ENCODE measurements at places on chromosomes 6 and 20.
A peak's percentile ranks its signal among the peaks of the same experiment; 100 is the strongest.

- no peak for DNase-seq
Observed at GRCh38 chr20:20343932-20344331, 24.0 kb upstream of the INSM1 start.

GRCh38 chr20:39298571-39299506, 336.7 kb downstream of the DHX35 start:
- DNase-seq = no peak

DNA sequence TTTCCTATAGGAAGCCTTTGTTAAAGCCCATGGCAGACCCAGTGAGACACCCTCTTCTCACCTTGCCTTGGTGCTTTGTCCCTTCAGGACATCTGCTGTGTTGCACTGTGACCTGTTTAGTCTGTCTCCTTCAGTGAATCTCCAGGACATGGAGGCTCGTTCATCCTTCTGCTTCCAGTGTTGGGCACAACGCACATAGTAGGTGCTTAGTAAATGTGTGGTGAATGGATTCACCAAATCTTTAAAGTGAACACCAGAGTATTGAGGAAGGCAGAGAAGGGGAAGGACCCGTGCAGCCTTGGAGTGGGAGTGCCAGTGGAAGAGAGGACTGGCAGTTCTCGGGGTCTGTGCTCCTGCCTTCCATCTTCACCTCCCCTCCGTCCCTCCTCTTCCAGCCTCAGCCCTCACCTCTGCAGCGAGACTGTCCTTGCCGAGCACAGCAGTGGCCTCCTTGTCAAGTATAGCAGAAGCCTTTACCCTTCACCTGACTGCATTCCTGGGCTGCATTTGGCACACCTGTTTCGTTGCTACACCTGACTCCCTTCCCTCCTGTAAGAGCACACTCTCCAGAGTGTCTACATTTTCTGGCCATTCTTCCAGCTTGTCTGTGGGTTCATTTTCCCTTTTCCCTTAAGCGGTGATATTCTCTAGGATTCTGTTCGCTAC, 49.2 kb downstream of the ARID1B start:
- DNase-seq = no peak

GRCh38 chr6:99573980-99574617, 5.6 kb upstream of the CCNC start:
- no peak for DNase-seq

DNA sequence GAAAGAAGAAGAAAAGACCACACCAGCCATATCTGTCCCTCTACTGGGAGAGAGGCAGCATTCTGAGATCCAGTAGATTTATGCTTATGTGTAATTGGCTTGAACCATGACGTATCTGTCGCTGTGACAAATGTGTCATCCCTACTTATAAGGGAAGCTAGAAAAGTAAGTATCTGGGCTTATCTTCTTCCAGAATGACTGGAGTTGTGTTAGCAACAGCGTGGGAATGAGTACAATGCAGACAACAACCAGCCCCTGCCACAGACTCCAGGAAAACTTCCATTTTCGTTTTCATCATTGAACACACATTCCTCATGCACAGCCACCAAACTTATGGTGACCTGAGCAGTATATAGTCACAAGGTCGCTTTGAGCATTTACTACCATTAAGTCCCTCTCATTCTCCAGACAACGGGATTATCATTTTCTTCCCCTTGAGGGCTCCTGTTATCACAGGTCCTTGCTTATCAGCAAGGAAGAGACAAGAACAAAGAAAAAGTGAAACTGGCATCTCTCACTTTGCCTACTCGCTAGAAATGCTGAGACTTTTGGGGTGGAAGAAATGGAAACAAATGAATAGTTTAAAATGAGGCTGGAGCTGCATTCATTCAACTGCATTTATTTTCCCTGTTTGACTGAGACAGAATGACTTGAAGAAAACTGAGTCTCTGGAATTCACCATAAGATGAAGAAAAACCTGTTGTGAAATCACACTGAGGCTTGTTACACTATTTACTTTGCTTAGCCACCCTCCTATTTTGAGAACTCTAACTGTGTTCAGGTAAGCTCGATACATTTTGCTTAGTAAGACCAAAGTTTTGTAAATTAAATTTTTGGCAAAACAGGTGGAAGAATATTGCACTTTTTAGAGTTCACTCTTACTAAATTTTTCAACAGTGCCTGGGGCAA, 149.3 kb upstream of the FOXQ1 start:
- no peak for DNase-seq

GRCh38 chr6:81940451-81940985, 188.0 kb upstream of the TENT5A start:
- no peak for DNase-seq

DNA sequence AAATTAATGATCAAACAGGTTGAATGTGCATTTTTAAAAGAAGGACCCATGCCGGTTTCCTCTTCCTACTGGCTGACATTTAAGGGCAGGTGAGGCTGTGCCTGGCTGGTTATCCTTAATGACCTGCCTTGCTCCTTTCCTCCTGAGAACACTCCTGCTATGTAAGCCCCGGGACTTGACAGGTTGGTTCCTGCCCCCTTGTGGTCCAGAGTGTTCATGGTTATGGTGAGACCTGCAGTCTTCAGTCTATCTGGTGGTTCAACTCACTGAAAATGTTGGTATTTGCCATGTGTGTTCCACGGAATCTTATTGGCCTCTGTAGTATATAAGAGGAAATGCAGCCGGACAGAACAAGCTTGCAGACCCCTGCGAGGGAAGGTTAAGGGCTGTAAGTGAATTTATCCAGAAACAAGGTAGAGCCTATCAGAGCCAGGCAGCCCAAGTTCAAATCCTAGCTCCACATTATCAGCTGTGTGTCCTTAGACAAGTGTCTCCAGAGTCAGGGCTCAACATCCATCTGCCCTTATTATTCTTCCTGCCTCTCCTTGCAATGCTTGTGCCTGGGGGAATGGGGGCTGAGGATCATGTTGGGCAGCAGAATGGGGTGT, 5.2 kb upstream of the BPIFA3 start:
- peak; percentile 33 for DNase-seq

DNA sequence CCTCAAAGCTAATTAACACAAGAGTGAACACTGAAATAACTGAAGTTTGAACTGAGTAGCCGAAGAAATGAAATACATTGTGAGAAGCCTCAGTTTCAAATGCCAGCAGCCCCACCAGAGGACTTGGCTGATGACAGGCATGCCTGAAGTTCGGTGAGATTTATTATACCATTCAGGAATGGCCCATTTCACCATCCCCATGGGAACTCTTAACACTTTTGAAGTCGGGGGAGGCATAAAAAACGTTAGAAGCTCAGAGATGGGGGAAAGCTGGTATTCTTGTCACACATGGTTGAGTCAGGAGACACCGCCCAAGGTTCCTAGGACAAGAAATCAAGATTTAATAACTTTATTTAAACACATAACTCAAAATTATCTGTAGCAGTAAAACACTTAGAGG, 17.6 kb upstream of the SLC22A3 start:
- no peak for DNase-seq

- no peak for DNase-seq
Observed at GRCh38 chr6:45552536-45552935, 174.8 kb upstream of the SUPT3H start.

GRCh38 chr20:4913147-4913546, 88.2 kb downstream of the SLC23A2 start:
- DNase-seq = no peak

DNA sequence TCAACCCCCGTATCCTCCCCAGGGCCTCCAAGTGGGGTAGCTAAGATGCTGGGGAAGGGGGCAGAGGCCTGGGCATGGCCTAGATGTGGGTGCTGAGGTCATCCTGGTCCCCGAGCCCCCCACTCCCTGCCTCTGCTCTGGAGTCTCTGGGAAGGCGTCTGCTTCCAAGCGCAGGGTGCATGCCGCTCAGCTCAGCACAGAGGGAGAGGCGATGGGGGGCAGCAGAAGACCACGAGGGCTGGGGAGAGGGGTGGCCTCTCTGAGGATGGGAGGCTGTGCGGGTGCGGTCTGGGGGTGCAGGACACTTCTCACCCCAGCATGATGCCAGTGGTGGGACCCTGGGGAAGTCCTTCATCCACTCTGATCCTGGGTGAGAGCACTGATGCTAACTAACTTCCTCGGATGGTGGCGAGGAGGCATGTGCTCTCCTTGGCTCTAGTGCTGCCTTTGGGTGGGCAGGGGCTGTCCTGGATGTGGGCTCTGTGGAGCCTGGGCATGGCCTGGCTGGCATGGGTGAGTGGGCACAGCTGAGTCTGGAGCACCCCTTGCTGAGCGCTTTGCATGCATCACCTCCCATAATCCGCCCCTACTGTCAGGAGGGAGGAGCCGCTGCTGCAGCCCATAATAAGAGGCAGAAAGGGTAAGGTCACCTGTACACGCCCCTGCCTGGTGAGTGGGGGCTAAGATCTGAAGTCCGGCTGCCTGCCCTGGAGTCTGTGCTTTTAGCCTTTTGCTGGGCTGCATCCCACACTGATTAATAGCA, 34.7 kb downstream of the EFCAB8 start:
- no peak for DNase-seq

- DNase-seq = no peak
Observed at GRCh38 chr6:31943742-31944141, 2.2 kb upstream of the CFB start.

DNA sequence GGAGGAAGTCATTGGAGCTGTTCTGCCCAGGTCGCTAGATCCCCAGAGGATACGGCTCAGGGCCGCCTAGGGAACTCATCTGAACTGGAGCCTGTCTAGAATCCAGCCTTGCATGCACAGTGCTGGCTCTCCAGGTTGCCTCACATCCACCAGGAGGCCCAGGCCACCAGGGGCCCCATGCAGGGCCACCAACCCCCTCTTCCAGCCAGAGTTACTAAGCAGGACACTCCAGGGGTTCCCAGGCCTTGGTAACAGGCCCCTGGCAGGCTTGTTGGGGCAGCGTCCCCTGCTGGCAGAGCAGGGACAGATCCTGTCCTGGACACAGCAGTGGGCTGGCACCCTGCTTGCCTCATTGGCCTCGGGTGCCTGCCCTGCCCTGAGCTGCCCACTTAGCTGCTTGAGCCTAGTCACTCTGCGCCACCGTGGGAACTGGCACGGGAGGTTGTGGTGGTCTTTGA, 35.3 kb downstream of the EFCAB8 start:
- no peak for DNase-seq

- no peak for DNase-seq
Observed at GRCh38 chr20:62922451-62922921, 3.8 kb downstream of the DIDO1 start.

- peak; percentile 67 for DNase-seq
Observed at GRCh38 chr20:61297986-61298385, 45.9 kb downstream of the CDH4 start.

DNA sequence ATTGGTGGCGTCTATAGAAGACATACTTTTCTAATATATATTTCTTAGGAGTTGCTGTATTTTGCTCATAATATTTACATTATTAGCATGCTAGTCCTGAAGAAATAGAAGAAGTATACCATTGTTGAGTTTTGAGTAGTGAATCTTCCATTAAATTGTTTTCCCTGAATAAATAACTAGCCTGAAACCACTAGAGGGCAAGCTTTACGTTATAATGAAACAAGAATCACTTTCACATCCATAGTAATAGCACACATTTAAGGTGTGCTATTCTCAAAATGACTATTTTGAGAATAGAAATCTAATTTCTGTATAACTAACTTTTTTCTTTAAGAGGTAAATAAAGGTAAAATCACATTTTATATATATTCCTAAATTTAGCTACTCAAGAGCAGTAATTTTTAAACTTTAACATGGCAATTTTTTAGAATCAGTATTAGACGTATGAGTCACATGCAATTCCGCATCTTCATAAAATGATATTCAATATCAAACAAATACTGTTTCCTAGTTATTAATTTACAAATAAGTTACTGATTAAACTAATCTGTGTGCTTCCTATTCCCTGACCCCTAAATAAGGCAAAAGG, 213.2 kb upstream of the MANEA start:
- DNase-seq = peak; percentile 12

DNA sequence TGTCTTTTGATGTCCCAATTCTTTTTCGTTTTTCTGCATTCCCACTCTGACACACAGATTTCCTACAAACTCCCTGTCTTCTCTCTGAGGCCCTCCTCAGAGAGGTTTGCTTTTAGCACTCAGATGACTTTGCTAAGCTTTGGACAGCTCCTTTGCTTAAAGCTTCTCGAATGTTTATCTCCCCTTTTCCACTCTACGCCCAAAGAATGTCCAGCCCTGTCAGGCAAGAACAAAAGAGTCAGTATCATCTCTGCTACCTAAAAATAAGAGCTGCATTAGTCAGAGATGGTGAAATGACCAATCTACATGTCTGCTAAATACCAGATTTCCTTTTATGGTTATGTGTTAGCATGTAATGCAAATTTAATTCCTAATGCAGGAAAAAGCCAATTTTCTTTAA, 56.8 kb downstream of the PREP start:
- no peak for DNase-seq

GRCh38 chr20:22523499-22524392, 60.6 kb downstream of the FOXA2 start:
- DNase-seq = no peak

GRCh38 chr6:44072452-44072958, 54.7 kb downstream of the MRPL14 start:
- DNase-seq = peak; percentile 4

- peak; percentile 21 for DNase-seq
Observed at GRCh38 chr6:96899019-96899418, 1.3 kb upstream of the NDUFAF4 start.

DNA sequence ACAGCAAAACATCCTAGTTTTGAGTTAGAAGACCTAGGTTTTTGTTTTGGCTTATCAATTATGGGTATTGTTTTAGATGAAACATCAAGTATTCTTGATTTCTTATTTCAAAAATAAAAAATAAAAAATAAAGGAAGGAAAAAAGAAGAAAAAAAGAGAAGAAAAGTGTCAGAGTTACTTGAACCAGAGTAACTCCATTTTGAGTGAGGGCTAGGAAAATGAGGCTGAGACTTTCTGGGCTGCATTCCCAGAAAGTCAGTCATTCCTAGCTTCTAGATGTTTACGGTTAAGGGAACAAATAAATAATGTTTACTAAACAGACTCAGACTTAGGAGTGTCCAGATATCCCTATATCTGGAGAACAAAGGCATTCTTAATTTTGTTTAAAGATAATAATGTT, 45.3 kb upstream of the HFE start:
- no peak for DNase-seq

DNA sequence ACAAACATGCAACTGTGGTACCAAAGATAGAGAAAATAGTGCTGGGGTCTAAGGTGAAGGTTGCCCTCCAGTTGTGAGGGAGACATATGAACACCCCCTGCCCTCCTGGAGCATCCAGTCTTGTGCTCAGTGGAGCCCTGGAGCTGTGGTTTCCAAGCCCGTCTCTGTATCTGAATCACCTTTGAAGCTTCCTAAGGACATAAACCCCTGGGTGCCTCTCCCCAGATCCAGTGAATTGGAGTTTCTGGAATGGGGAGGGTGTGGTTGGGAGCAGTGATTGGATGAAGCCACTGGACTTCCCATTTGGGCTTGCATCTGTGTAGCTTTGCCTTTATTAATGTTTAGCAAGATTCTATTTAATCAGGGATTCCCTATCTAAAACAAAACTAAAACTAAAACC, 22.4 kb upstream of the E2F3 start:
- DNase-seq = no peak

DNA sequence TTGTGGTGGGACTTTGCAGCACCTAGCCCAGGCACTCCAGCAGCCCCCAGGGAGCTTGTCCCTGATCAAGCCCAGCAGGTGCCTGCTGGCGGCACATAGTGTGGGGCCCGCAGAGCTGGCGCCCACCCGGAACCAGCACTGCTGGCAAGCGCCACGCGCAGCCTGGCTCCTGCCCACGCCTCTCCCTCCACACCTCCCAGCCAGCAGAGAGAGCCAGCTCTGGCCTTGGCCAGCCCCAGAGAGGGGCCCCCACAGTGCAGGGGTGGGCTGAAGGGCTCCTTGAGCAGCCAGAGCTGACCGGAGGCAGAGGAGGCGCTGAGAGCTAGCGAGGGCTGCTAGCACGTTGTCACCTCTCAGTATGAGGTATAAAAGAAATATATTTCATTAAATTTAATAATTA, 716.5 kb upstream of the MAP3K7 start:
- no peak for DNase-seq

All from RCC 7860 (cell line).